AG09309 (cell line): ENCODE measurements at places on chromosomes 3 and 15.

GRCh38 chr3:150133293-150133692, 162.6 kb upstream of the PFN2 start:
- DNase-seq = no peak

DNA sequence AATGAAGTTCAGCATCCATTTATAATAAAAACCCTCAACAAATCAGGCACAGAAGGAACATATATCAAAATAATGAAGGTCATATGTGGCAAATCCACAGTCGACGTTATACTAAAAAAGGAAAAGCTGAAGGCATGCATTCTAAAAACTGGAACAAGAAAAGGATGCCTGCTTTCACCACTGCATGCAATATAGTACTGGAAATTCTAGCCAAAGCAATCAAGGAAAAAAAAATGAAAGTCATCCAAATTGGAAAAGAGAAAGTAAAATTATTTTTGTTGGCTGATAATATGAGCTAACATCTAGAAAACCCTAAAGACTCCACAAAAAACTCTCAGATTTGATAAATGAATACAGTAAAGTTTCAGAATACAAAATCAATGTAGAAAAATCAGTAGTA, 1123.2 kb downstream of the TBL1XR1 start:
- no peak for DNase-seq

DNA sequence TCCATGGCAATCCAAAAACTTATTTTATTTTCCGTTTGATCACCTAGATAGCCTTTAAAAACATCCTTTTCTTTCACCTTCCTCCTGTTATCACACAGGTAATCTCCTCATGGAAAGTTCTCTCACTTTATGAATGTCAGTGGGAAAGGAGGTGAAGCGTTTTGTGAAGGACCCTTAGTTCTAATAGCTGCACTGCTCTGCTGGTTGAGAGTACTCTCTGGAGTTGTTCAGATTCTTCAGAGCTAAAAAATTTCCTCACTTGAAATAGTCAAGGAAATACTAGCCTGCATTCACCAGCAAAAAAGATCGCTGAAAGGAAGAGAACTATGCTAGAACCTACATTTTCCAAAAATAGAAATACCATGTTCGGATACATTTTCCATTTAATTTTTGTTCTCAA, 934.9 kb downstream of the VGLL3 start:
- DNase-seq = no peak

- DNase-seq = no peak
These were observed 1.2 kb downstream of the RASGRF1 start for GRCh38 chr15:79089331-79089889.
